Sigmoid colon (tissue), 7 donors: ENCODE measurements at places on chromosomes 13 and 19. TPM values are rescaled to one million over a fixed set of nuclear protein-coding genes. Genes with fewer than 3 reads are reported as not detected.

Gene CEACAM5
- not detected for total RNA-seq

Gene TRPM4
- 7.9 TPM for total RNA-seq

Gene CGB8
- total RNA-seq, result not detected

Gene SIGLECL1
- total RNA-seq, result not detected

Gene EFNA2
- total RNA-seq, result not detected

Gene ZNF93
- total RNA-seq, result 5.1 TPM

Gene ACER1
- total RNA-seq, result not detected

Gene PIK3R2
- 7.9 TPM for total RNA-seq

Gene KLK1
- total RNA-seq, result not detected

Gene PGLYRP1
- not detected for total RNA-seq

Gene NALCN
- 0.95 TPM for total RNA-seq

Gene POGLUT2
- total RNA-seq, result 6.8 TPM

Gene ZNF492
- total RNA-seq, result not detected

Gene BRSK1
- 3.9 TPM for total RNA-seq

Gene RNF17
- 1.4 TPM for total RNA-seq

Gene SRRM5
- 0.36 TPM for total RNA-seq

Gene FKBP8
- 396 TPM for total RNA-seq

Gene CYP2S1
- 1.1 TPM for total RNA-seq

Gene RHPN2
- total RNA-seq, result 2.6 TPM

Gene SERP2
- total RNA-seq, result 9.6 TPM

Gene VN1R2
- not detected for total RNA-seq

Gene ETV2
- 2.3 TPM for total RNA-seq

Gene SBK3
- not detected for total RNA-seq

Gene MARK4
- total RNA-seq, result 16.8 TPM
